ENCODE measurements at places on chromosomes 13 and 19.

- no peak for DNase-seq
Measured at GRCh38 chr19:31266731-31267130, 82.5 kb downstream of the TSHZ3 start.

GRCh38 chr19:57786906-57787305 lies 17.4 kb downstream of the ZNF586 start:
- no peak for DNase-seq

DNA sequence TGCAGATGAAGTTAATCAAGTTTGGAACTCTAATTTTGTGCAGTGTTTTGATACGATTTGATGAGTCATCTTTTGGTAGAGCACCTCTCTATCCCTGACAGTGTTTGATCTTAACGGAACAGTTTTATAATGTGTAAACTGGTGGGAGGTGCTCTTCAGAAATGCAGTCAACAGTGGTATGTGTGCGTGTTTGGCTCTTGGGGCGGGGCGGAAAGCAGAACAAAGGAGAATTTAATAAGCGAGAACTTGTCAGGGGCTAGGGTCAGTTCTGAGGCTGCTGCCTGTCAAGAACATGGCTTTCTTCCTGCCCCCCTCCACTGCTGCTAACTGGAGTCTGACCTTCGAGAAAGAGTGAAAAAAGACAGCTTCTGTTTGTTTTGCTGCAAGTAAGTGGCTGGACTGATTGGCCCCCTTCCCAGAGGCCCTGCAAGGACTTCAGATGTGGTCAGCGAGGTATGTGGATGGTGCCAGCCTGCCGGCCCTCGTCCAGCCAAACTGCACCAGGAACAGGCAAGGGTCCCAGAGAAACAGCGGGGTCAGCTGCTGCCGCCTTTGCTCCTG lies 40.8 kb downstream of the BBC3 start:
- DNase-seq: no peak

DNA sequence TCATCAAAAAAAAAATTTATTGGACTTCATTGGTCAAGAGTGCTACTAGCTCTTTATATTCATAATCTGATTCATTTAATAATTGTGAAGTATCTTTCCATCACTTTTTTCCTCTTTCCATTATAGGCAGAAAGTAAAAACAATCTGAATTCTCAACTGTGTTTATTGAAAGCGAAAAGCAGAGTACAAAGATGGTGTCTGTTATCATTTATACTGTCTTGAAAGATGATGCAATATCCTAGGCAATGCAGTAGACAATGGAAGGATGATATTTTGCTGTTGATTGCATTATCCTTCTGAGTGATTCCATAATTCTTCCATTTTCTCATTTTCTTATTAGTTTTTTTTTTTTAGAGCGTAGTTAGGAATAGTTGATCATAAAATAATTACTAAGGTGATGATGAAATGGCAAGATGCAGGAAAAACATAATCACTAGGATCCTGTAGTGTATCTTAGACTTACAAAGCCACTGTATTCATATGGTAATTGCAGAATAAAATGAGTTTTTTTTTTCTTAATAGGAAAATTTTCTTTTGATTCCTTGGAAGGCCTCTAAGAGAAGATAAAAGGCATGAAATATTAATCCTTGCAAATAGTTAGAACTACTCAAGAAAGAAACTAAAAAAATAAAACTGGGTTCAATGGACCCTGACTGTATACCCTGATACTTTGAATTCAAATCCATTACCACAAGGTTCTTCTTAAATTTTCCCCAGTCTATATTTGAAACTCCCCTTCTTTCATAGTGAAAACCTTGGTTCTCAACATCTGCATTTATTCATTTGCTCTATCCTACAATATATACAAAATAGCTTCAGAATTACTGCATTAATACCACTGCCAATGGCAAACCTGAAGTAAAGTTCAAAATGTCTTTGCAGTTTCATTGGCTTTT lies 11.6 kb downstream of the URI1 start:
- DNase-seq: no peak

GRCh38 chr13:23572836-23573235 lies 2.6 kb downstream of the TNFRSF19 start:
- DNase-seq: no peak

DNA sequence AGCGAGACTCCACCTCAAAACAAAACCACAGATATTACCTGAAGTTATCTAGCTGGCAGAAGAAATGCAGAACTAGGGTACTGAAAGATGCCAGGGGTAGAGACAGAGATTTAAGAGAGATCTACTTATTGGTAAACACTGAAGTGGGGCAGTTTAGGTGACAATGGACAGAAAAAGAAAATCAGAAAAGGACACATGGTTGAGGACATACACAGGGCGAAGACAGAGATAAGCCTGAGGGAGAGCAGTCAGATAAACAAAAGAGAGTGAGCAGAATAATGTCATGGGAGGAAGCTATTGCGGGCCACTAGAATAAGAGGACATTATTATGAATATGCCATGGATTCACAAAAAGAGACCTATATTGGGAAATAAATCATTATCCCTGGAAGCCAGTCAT lies 3.3 kb downstream of the NEK5 start:
- DNase-seq: no peak

- no peak for DNase-seq
Measured at GRCh38 chr19:33595783-33596182, 26.0 kb upstream of the CHST8 start.

DNA sequence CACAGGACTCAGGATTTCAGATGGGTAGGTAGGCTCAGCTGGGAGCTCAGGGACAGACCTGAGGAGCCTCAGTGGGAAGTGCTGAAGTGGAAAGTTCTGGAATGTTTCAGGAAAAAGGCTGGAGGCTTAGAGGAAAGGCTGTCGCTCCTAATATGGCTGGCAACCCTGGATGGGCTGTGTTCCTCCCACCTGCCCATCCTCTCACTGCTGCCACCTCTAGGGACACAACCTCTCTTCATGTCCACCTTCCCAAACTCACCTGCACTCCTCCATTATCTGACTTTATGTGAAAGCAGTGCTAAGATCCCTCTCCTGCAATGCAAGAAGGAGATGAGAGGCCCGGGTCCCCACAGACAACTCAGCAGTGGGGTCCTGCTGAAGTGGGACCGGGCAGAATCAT lies 5.8 kb upstream of the CEACAM21 start:
- DNase-seq: no peak
